ENCODE measurements at places on chromosomes 11 and 22. TPM values are rescaled to one million over a fixed set of nuclear protein-coding genes. Genes with fewer than 3 reads are reported as not detected.

- peak; percentile 21 for DNase-seq
Observed at GRCh38 chr22:39350757-39351688, 1.2 kb downstream of the SYNGR1 start.

- DNase-seq: no peak
Observed at GRCh38 chr22:26566994-26567393, 22.9 kb downstream of the TPST2 start.

- DNase-seq: no peak
Observed at GRCh38 chr11:1195682-1196515, 27.0 kb upstream of the MUC5B start.

DNA sequence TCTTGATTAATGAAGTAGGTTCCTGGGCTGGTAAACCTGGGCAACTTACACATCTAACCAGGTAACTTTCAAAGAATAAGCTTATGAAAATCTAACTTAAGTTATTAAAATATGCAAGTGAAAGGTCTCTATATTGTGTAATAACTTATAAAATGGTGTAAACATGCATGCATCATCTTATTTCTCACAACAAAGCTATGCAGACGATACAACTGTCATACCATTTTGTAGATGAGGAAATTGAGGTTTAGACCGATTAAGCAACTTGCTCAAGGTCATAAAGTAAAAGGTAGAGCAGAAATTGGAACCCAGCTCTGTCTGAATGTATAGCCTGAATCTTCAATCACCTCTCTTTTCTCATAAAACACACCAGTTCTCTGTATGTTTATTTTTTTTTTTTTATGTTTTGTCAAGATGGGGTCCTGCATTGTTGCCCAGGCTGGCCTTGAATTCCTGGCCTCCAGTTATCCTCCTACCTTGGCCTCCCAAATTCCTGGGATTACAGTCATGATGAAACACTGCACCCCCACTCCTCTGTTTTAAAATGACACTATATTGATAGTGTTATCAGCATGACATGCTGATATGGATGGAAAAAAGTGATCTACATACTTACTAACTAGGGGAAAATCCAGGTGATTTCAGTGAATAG, 109.6 kb downstream of the SGSM3 start:
- no peak for DNase-seq

GRCh38 chr11:76673176-76674142, 2.9 kb upstream of the LRRC32 start:
- DNase-seq: no peak

DNA sequence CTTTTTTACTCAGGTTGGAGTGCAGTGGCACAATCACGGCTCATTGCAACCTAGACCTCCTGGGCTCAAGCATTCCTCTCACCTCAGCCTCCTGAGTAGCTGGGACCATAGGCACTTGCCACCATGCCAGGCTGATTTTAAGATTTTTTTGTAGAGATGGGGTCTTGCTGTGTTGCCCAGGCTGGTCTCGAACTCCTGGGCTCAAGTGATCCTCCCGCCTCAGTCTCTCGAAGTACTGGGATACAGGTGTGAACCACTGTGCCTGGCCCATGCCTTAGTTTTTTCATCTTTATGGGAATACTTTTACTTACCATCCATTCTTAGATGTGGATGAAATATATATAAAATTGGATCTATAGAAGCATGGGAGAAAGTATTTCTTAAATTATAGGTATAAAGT, 5.2 kb downstream of the PACS1 start:
- DNase-seq: no peak

DNA sequence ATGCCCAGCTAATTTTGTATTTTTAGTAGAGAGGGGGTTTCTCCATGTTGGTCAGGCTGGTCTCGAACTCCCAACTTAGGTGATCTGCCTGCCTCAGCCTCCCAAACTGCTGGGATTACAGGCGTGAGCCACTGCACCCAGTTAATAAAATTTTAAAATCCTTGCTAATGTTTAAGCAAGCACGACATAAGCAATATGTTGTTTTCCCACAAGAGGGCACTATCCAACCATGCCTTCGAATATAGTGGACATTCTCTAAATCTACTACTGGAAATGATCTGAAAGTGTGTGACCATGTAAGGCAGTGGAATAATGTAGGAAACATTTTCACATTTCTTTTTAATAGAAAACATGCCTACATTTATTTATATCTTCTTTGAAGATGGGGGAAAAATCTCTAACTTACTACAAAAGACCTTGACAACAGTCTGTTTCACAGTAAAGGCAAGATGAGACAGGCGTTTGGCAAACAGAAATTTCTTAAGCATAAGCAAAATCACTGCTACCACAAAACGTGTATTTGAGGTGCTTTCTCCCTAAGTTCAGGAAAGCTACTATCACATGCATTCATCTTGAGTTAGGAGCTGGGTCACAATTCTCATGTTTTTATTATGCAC, 38.2 kb downstream of the PITPNB start:
- peak; percentile 13 for DNase-seq

GRCh38 chr11:22133776-22134175, 59.1 kb upstream of the ANO5 start:
- no peak for DNase-seq

DNA sequence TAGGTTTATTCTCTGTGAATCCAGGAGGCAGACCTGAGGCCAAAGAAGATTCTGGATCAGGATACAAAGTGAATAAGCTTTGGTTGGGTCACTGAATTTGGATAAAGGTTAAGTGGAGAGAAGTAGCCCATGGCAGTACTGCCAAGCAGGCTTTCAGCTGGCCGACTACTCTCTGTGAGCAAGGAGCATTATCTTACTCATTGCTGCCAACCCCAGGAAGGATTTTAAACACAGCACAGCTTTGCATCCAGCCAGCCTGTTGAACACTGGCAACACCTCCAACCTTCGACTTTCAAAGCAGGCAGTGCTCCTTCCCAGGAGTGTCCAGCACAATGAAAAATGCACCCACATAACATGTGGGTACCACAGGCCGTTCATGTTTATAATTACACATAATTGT, 363.7 kb upstream of the SYN3 start:
- DNase-seq: no peak

DNA sequence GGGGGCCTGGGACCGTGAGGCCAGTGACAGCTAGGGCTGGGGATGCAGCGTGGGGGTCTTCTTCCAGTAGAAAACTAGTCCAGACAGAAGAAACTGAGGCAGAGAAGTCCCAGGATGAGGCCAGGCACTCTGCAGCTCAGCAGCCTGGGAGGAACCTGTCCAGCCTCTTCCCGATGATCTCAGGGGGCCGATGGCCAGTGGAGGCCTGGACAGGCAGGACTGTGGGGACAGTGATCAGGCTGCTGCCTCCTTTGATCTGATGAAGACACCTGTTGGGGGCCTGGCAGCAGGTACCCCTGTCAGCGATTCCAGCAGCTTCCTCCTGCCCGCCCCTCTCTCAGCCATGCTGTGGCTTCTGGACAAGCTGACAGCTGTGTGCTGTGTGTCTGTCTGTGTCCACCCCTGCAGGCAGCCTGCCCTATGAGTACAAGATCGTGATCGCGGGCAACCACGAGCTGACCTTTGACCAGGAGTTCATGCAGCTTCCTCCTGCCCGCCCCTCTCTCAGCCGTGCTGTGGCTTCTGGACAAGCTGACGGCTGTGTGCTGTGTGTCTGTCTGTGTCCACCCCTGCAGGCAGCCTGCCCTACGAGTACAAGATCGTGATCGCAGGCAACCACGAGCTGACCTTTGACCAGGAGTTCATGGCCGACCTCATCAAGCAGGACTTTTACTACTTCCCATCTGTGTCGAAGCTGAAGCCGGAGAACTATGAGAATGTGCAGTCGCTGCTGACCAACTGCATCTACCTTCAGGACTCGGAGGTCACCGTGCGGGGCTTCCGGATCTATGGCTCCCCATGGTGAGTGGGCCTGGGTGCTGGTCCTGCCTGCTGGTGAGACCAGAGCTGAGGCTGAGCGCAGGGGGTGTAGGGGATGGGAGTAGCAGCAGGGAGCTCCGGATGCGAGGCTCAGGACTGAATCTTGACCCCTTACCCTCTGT, 62.6 kb downstream of the MPPED1 start:
- no peak for DNase-seq

- no peak for DNase-seq
Observed at GRCh38 chr11:1109101-1109917, 34.6 kb downstream of the MUC2 start.

- no peak for DNase-seq
Observed at GRCh38 chr22:38246692-38247091, 26.1 kb downstream of the TMEM184B start.

DNA sequence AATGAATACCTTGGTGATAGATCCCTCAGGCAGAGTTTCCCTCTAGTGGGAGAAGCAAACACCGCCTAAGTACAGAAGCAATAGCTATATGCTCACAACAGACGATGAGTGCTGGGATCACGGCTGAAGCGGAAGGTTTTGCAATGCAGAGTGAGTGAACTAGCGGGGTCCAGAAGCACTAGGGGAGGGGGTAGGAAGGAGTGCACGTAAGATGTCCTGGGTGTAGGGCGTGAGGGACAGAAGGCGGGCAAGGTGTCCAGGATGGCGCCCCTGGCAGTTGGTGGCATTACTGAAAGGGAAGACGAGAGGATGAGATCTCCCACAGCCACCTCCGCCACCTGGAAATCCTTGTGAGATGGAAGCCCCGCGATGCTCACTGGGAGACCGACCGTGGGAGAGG, 81.0 kb downstream of the ETS1 start:
- DNase-seq: no peak

- DNase-seq: no peak
Observed at GRCh38 chr11:108790501-108791299, 125.8 kb downstream of the DDX10 start.

- no peak for DNase-seq
Observed at GRCh38 chr11:16154715-16155396, 201.5 kb downstream of the SOX6 start.

DNA sequence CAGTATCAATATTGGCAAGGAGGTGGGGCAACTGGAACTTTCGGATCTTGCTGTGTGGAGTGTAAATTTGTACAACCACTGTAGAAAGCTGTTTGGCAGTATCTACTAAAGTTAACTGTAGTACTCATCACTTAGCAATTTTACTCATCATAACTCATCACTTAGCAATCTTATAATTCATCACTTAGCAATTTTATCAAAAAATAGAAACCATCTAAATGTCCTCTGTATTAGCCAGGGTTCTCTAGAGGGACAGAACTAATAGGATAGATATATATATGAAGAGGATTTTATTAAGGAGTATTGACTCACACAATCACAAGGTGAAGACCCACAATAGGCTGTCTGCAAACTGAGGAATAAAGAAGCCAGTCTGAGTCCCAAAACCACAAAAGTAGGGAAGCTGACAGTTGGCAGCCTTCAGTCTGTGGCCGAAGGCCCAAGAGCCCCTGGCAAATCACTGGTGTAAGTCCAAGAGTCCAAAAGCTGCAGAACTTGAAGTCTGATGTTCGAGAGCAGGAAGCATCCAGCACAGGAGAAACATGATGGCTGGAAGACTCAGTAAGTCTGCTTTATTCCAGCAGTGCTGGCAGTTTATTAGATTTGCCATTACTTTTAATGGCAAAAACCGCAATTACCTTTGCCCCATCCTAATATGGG, 92.9 kb upstream of the USP47 start:
- no peak for DNase-seq

DNA sequence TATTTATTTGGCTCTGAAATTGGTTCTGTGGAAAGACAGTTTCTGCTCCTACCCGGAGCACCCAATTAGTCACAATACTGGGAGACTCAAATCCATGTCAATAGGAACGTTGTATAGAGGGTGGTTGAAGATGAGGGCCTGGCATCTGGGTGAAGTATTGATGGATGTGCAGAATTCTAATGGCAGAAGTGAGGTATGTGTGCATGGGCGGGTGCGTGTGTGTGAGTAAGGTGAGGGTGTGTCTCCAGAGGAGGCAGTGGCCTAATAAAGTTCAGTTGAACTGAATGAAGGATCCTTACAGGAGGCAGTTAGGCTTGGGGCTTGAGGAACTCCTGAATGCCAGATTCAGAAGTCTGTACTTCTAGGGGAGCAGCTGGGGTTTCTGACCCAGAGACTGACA, 71.8 kb upstream of the B3GAT1 start:
- DNase-seq: no peak

DNA sequence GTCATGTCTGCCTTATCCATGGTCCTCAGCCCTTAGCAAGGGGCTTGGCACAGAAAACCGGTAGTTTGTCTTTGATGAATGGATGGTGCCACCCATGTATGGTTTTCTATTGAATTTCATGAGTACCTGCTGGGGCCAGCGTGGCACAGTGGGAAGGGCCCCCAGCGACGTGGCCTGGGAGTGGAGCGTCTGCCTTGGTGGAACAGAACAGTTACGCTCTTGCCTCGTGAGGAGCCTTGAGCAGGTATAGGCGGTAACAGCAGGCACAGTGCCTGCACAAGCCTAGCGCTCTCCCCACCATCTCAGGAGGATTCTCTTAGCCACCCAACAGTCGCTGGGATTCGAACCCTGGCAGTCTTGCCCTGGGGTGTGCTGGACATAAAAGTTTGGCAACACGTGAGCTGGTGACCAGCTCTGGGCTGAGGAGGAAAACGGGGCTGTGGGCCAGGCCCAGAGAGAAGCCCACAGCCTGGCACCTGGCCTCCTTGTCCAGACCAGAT, 3.0 kb upstream of the SSH3 start:
- no peak for DNase-seq

Gene OR52E8
- total RNA-seq: not detected

Gene POU2AF3
- 0.41 TPM for total RNA-seq

Gene FZD4
- 19.6 TPM for total RNA-seq

Gene OR5T2
- total RNA-seq: not detected

Gene POU2AF2
- not detected for total RNA-seq

Gene ZFTA
- total RNA-seq: 55.8 TPM

Gene ADAMTS8
- total RNA-seq: 2.4 TPM

Gene CNTF
- total RNA-seq: 1.2 TPM
